ENCODE measurements at places on chromosomes 16 and 17. TPM values are rescaled to one million over a fixed set of nuclear protein-coding genes. Genes with fewer than 3 reads are reported as not detected.

- DNase-seq, result no peak
These were observed 177.2 kb downstream of the TMEM132E start for GRCh38 chr17:34756637-34757021.

- DNase-seq, result peak; percentile 78
These were observed at the start of gene CES3 for GRCh38 chr16:66961065-66961744. TSS of gene CES3 (plus strand) at chr16:66961266. CDS start at chr16:66961308, 42 bp downstream.

The PRR29 gene
- 0.85 TPM for total RNA-seq

- DNase-seq, result peak; percentile 38
These were observed 16.4 kb upstream of the TMED6 start for GRCh38 chr16:69367980-69368379.

The SLFN12 gene
- total RNA-seq, result 75.6 TPM

- DNase-seq, result peak; percentile 58
These were observed 46.1 kb downstream of the CYTH1 start for GRCh38 chr17:78735832-78736525.

All from dermis blood vessel endothelial cell (primary cell).